ENCODE measurements at places on chromosomes 16 and 17.

GRCh38 chr17:73192894-73193701, at the start of gene COG1:
Gene COG1 (plus strand): TSS chr17:73193055. CDS start chr17:73193070, 15 bp downstream.
- DNase-seq: peak; percentile 84

- no peak for DNase-seq
Measured at GRCh38 chr16:58931436-58931835, 197.3 kb upstream of the GOT2 start.

- no peak for DNase-seq
Measured at GRCh38 chr16:12747827-12748226, 55.9 kb downstream of the CPPED1 start.

GRCh38 chr16:3022684-3023414, 893 bp downstream of the HCFC1R1 start:
- no peak for DNase-seq

- DNase-seq: no peak
Measured at GRCh38 chr16:87474566-87474996, 18.2 kb downstream of the ZCCHC14 start.

DNA sequence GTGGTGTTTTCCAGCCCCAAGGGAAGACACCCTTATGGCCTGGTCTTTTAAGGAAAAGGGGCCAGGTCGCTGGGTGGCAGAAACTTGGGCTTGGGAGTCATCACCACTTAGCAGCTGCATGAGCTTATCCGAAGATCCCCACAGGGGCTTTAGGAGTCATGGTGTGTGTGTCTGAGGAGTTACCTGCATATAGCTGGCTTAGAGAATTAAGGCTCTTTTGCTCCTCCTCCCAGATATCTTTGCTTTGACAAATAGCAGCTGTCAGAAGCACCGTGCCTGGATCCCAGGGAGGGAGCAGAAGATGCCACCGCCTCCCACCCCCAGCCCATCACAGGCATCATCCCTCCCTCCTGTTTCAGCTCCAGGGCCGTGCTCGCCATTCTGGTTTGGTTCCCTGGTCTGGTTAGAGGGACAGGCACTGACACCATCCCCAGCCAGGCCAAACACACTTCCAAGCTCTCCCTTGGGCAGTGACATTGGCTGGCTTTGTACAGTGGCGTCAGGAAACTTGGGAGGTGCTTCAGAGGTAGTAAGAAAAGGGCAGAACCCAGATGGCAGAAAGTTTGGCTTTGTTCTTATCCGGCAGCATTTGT, 17.4 kb downstream of the LDHD start:
- no peak for DNase-seq

GRCh38 chr16:149024-149660, 3.3 kb upstream of the HBZ start:
- DNase-seq: no peak

- DNase-seq: no peak
Measured at GRCh38 chr17:48726916-48727286, 1.6 kb downstream of the HOXB13 start.

DNA sequence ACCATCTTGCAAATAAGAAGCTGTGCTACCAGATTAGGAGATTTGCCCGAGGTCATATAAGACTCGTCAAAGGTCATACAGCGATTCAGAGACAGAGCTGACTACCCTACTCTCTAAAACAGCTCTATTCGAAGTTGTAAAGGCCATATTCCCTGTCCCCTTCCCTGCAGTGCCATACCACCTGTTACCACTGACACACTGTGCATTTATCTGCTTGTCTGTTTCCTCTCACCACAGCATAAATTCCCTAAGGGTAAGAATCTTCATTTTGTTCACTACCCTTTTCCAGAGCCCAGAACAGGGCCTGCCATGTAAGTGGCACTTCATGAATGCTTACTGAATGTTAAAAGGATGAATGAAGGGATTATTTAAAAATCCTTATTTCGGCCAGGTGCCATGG, 3.4 kb upstream of the KSR1 start:
- DNase-seq: no peak

GRCh38 chr17:77592106-77592865, 366.2 kb upstream of the TNRC6C start:
- DNase-seq: no peak
